ENCODE measurements at places on chromosomes 7 and 10.

- DNase-seq, result no peak
Observed at GRCh38 chr7:13041368-13041988, 354.0 kb downstream of the ARL4A start.

DNA sequence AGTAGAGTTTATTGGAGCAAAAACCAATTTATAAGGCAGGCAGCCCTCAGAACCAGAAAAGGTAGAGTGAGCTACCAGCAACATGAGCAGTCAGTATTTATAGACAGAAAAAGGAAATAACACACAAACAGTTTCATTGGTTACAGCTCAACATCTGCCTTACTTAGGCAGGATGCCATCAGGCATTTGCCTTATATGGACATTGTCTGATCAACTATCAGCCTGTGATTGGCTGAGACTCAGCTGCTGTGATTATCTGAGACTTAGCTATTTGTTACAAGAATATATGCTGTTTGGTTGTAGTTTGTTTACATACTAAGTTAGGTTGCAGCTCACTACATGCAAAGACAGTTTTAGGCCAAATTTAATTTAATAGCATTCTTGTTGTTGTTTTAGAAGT is 60.4 kb upstream of the CDK1 start:
- no peak for DNase-seq

DNA sequence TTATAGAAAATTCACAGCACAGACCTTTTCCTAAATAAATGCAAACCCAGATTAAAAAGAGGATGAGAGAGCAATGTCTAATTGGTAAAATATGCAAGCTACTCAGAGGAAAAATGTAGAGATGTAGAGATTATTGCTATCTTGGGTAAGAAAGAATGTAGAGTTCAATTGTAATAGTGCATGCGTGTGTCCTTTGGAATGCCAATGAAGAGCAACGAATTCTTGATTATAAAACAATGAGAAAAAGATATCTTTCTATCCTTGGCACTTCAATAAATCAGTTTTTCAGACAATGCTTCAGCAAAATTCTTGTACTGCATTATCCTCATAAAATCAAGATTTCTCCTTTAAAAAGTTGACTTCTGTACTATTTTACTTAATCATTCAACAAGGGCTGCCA is 50.9 kb downstream of the SEMA3D start:
- DNase-seq, result no peak

- no peak for DNase-seq
Observed at GRCh38 chr7:76069238-76069638, 21.3 kb downstream of the MDH2 start.

- peak; percentile 15 for DNase-seq
Observed at GRCh38 chr7:48255046-48255445, 83.8 kb downstream of the ABCA13 start.

DNA sequence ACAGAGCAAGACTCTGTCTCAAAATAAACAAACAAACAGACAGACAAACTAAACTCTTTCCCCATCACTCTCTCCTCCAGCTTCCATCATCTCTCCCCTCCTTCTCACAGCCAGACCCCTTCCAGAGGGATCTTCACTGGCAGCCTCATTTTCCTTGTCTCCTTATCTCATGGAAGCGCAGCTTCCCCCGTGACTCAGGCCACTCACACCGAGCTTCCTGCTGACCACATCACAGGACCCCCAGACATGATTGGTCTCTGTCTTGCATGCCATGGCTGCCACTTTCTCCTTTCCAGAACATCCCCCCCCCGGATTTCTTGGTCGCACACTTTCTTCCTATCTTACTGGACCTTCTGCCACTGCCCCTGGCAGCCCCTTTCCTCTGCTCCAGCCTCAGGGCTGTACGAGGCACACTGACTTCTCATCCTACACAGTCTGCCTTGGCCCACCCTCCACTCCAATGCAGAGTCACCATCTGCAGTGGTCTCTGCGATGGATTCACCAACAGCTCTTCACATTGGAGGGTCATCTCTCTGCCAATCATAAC is 4.9 kb upstream of the INSIG1 start:
- no peak for DNase-seq

DNA sequence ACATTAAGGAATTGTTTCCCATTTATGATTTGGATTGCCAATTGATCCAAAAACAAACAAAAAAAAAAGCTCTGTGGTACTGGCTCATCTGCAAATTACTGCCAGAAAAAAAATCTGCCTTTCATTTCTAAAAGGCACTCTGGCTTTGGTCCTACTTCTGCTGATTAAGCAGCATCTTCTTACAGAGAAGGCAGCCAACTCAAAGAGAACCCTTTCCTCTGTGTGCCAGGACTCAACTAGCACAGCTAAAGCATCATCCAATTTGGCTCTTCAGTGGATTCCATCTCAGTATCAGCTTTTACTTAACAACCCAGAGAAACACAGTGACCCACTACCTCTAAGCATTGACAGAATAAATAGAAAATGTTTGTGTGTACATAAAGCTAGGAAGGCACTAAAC is 80.6 kb downstream of the GSAP start:
- DNase-seq, result no peak

- DNase-seq, result no peak
Observed at GRCh38 chr7:136947347-136947746, 78.9 kb downstream of the CHRM2 start.

- DNase-seq, result no peak
Observed at GRCh38 chr7:121341933-121342332, 13.1 kb downstream of the WNT16 start.

- no peak for DNase-seq
Observed at GRCh38 chr7:100464210-100464660, at the start of gene SPACDR. Gene SPACDR (minus strand): TSS chr7:100464260. CDS start chr7:100464025, 235 bp downstream.

- DNase-seq, result no peak
Observed at GRCh38 chr10:132606536-132607316, 69.1 kb downstream of the INPP5A start.

DNA sequence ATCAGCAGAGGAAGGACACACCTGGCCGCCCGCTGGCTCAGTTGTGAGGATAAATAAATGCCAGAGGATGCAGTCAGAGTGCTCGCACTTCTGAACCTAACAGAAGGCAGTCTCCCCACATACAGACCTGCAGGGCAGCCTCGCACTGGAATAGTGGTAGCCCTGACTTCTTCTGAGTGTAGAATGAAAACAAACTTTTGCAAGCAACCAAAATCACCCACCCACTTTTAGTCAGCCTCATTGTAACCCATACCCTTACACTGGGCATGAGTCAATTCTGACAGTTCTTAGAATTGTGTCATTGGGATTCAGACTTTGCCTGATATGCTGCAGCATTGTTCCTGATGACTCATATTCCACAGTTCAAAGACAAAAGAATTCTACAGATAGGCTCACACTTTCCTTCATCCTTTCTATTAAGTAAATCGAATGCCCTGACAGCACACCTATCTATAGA is 167.0 kb upstream of the CDK1 start:
- no peak for DNase-seq

DNA sequence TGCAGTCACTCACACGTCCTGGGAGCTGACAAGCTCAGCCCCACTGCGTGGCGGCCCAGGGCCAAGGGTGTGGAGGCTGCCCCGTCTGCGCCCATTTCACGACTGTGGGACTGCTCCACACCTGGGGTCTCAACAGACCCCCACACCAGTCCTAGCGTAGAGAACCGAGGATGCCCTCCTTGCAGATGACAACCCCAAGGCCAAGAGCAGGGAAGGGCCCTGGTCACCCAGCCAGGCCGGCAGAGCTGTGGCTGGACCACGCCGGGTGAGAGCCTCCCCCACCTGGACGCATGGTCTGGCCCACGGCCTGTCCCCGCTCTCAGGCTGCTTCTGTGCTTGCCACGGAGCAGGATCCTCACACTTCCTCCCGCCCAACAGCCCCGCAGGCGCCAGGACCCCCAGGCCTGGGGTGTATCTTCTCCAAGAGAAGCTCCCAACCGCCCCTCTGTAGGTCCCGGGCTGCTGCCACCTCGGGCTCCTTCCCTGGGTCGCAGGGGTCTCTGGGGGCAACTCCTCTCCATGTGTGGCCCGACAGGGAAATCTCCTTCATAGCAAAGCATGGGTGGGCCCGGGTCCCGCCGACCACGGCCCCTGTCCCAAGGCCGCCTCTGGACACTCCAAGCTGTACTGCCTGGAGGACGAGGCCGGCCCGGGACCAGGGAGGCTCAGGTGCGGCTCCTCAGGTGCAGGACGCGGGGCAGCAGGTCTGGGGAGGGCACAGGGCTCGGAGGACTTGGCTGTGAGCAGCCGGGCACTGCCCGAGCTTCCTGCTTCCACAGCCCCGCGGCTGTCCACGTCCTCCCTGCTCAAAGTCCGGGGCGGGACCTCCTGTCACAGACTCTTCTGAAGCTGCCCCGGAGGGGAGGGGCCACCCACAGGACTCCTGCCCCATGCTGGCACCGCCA is 88.8 kb downstream of the FOXL3 start:
- no peak for DNase-seq

All from stimulated activated naive CD8-positive, alpha-beta T cell treated with anti-CD3 and anti-CD28 coated beads, Interleukin-15, amount 100 ng/mL, for 72 hours (primary cell).